GM12878 (cell line): ENCODE measurements at places on chromosomes 7 and 10. TPM values are rescaled to one million over a fixed set of nuclear protein-coding genes. Genes with fewer than 3 reads are reported as not detected.

NFE2L3 gene
- total RNA-seq: 14.5 and 15.7 TPM in 2 replicates

DNA sequence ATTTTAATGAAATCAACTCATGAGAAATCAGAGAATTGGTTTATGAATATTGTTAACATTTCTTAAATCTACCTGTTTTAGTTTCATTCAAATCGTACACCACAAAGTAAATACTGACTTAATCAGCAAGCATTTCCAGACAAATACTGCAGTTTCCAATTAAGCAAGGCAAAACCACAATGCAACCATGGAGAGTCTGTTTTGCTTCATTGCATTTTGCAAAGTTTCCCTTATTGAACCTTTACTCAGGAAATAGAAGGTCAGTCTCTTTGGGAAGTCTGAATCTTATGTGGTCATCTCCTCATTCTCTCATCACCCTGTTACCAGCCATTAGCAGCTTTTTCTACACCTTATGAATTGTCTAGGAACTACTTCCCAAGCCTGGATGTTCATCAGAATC lies 400.5 kb downstream of the IPMK start:
- no peak for DNase-seq

TRIM74 gene
- 0.31 TPM in 1 of 2 replicates, not detected in the other for total RNA-seq

ZPBP gene
- not detected in 2 replicates for total RNA-seq

GPER1 gene
- 6.3 and 7.7 TPM in 2 replicates for total RNA-seq

DNA sequence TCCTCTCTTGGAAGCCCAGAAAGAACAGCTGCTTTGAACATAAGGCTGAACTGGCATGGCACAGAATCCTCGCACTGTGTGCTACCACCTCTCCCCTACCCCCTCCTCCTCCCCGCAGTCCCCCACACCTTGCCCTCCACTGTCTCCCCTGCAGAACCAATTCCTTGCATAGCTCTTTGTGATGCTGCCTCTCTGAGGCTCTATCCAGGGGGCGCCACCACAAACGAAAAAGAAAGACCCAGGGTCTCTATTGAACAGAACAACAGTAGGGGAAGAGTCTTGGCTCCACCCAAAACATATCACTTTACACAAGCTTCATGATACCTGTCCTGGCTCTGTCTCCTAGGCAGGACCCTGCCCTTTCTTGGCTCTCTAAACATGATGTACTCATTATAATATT lies 26.2 kb upstream of the EBLN1 start:
- DNase-seq: no peak

SFMBT2 gene
- total RNA-seq: 26.1 and 29.6 TPM in 2 replicates

DNA sequence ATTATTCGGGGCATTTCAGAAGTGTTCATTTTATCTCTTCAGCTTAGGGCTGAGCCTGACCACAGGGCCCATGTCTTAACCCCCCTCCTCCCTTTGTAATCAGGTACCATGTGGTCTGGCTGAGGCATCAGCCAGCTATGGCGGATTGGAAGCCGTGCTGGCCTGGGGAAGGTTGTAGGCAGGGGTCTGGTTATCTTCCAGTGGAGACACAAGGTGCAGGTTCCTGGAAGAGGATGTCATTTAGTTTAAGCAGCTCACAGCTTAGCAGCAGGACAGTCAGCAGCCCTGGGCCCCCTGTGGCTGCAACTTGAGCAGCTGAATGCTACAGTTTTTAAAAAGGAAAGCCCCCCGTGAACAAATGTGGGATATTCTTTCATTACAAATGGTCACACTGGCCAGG lies 22.1 kb downstream of the BAG3 start:
- no peak for DNase-seq

GRCh38 chr10:75441196-75441595 lies 9.8 kb downstream of the LRMDA start:
- no peak for DNase-seq

DNA sequence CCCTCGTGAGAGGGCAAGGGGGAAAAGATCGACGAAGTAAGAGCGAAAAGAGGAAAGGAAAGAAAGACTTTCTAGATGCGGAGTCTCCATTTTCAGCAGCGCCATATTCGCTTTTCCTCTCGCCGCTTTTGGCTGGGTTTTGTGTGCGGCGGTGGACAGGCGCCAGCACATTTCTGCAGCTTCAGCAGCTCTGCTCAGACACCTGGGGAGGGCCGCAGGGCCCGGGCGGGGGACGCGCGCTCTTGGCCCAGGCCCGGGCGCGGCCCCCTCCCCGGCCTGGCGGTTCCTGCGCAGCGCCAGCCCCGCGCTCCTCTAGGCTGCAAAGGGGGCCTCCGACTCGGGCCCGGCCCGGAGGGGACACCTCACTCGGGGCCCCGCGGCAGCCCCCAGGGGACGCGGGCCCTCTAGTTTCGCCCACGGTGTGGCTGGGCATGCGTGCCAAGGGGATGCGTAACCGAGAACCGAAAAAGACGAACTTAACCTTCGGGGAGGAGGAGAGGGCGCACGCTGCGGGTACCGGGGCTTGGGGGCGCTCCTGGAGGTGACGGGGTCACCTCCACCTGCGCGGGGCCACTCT lies 34.5 kb upstream of the EBLN1 start:
- no peak for DNase-seq

- DNase-seq: no peak
Observed at GRCh38 chr7:85322252-85322651, 135.4 kb upstream of the SEMA3D start.

CBLL1 gene
- 26.2 and 28.3 TPM in 2 replicates for total RNA-seq

- DNase-seq: no peak
Observed at GRCh38 chr7:80231707-80232106, 97.1 kb downstream of the GNAI1 start.

- DNase-seq: no peak
Observed at GRCh38 chr10:7397049-7398035, 13.5 kb downstream of the SFMBT2 start.

CPED1 gene
- total RNA-seq: 0.21 and 0.77 TPM in 2 replicates

- DNase-seq: no peak
Observed at GRCh38 chr10:51034769-51035168, 39.5 kb upstream of the PRKG1 start.

- no peak for DNase-seq
Observed at GRCh38 chr10:105278439-105278838, 637.3 kb downstream of the SORCS3 start.

DNA sequence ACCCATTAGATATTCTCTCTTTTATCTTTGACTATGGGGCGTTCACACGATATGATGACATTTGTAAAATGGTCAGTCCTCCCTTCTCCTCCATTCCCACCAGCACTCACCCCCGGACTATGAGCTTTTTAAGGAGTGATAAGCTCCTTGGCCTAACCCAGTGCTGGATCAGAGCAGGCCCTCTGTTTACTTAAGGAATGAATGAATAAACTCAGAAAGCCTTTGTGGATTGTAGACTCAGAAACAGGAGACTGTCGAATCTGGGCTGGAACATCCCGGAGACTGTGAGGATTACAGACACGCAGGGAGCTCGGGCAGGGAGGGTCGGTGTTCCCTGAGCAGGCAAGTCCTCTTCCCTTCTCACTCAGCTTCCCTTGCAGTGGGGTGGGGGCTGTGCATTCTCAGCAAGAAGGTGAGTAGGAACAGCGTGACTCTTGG lies 6.8 kb upstream of the ZCCHC24 start:
- DNase-seq: no peak

- no peak for DNase-seq
Observed at GRCh38 chr7:151697515-151697895, 177.8 kb upstream of the RHEB start.

GRCh38 chr7:132446260-132446659 lies 130.0 kb downstream of the PLXNA4 start:
- DNase-seq: no peak

DNA sequence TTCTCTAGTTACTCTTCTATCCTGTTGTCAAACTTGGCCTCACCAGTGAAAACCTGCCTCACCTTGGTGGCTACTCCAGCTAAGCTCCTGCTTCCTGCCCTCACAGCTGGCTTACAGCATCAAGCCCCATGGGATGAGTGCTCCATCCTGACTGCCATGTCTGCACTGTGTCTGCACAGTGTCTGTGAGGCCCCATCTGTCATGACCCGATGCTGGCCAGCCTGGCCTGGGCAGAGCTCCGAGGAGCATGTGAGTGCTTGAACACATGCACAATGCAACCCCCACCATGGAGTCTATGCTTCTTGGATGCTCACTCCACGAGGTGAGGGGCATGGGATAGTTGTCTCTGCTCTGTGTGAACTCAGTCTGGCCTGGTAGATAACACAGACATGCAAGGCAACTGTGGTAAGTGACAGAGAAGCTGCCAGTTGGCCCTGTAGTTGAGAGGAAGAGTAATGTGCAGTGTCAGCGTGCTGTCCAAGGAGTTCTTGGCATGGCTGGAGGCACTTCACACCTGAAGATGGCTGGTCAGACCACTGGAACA lies 207.1 kb upstream of the ZNF32 start:
- DNase-seq: no peak

GRCh38 chr10:33858326-33858725 lies 523.9 kb upstream of the NRP1 start:
- DNase-seq: no peak
